ENCODE measurements at places on chromosomes 3 and 15. TPM values are rescaled to one million over a fixed set of nuclear protein-coding genes. Genes with fewer than 3 reads are reported as not detected.

The BOC gene
- not detected for total RNA-seq

The ZDHHC19 gene
- not detected for total RNA-seq

The LMCD1 gene
- total RNA-seq, result 4.8 TPM

The SPTBN5 gene
- 1.6 TPM for total RNA-seq

DNA sequence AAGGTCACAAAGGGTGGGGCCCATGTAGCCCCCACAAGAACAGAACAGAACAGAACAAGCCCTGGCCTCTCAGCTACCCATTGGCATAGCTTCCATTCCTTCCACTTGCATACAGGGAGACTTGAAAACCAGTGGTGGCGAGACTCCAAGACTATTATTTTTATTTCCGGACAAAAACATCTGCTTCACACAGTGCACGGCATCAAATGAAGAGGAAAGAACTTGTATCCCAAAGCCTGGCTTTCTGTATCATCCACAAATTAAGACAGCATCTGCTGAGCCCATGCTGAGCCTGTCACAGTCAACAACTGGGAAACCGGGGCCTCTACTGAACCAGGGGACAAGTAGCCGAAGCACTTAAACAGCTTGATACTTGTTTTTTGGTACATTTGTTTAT lies 56.0 kb downstream of the CLEC3B start:
- no peak for DNase-seq

The EPHA3 gene
- not detected for total RNA-seq

GRCh38 chr3:62039586-62039985 lies 333.8 kb downstream of the FEZF2 start:
- DNase-seq, result no peak

GRCh38 chr15:52448011-52448890 lies 80.4 kb downstream of the MYO5A start:
- DNase-seq, result no peak

The GRM7 gene
- not detected for total RNA-seq

DNA sequence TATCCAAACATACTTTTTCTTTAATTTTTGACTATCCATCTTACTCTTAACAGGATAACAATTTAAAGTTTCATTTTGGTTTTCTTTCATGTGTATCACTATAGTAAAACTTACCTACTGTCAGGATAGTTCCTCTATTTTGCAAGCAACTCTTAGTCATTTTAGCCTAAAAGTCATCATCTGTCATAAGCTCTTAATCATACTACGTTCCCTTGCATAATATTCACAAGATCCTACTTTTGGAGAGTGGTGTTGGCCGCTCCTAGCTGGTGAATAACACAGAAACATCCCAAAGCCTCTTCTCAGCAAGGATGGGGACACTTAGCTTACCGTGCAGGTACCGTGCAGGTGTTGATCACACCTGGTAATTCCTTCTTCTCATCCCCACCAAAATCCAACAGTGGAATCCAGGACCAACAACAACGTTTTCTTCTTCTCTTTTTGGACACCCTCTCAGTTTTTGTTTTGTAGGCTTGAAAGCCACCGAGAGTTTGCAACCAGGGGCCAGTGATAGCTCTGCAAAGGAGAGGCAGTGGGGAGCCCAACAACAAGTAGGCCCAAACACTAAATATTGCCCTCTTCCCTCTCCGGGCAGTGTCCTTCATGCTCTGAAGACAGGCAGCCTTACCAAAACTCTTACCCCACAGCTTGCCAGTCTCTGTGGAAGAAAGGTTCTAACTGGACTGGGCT lies 433 bp downstream of the FILIP1L start:
- DNase-seq, result no peak

DNA sequence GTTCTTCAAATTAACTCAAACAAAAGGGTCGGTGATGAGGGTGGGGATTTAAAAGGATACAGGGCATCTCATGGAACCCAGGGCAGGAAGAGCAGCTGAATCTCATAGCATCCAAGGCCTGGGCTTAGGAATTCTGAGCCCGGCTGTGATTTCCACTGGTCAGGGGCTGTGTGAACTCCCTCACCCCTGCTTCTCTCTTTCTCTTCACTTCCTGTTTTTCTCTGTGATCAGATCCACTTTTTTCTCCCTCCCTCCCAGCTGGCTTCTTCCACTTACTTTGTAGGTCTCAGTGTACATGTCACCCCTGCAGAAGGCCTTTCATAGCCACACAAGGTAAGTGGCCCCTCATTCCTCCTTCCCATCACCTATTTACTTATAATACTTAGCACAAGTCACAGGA lies 68.2 kb upstream of the CORO2B start:
- no peak for DNase-seq

DNA sequence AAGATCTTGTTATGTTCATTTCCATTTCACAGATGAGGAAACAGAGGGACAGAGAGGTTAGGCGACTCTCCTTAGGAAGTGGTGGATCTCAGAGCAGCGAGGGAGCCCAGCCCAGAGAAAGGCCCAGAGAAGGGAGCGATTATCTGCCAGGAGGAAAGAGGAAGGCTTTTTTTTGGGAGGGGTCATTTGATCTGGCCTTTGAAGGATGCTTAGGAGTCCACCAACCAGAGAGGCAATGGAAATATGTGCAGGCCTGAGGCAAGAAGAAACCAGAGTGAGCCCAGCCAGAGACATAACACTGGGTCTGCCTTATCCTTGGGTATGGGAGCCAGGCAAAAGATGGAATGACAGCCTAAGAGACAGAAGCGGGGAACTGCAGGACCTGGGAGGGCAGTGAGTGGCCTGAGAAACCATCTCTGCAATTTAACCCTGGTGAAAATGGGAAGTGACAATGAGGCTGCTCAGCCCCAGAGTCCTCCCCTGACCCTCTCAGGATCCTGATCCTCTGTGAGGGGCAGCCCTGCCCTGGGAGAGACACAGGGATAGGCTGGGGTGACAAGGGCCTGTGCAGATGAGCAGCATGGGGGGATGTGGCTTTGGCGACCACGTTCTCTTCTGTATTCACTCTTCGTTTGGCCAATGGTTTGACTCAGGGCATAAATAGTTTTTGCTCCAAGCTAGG lies 163.2 kb downstream of the WNT7A start:
- DNase-seq, result no peak

DNA sequence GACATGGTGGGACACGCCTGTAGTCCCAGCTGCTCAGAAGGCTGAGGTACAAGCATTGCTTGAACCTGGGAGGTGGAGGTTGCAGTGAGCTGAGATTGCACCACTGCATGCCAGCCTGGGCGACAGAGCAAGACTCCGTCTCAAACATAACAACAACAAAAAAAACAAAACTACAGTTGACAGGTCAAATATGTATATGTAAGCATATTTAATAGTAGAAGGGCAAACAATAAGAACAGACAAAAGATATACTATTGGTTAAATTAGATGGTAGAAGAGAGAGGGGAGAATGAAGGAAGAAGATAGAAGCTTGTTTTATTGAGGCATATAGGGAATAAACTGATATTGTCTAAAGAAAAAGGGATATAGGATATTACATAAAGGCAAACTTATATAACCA lies 247.1 kb downstream of the KLF13 start:
- DNase-seq, result no peak

GRCh38 chr15:30901889-30902288 lies 1.8 kb upstream of the FAN1 start:
- DNase-seq, result no peak

- DNase-seq, result no peak
Observed at GRCh38 chr3:113297287-113297686, 85.9 kb downstream of the BOC start.

DNA sequence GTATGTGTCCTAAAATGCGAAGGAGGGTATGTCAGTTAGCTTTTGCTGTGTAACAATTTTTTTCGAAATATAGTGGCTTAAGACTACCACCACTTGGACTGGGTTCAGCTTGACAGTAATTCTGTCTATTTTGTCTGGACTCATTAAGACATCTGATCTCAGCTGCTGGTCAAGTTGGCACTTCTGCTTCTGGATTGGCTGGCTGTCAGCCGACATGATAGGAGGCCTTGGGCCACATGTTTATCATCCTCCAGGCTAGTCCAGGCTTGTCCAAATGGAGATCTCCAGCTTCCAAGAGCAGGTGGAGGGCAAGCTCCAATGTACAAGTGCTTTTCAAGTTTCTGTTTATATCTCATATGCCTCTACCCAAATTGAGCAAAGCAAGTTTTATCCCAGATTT lies 95.9 kb downstream of the GALK2 start:
- no peak for DNase-seq

DNA sequence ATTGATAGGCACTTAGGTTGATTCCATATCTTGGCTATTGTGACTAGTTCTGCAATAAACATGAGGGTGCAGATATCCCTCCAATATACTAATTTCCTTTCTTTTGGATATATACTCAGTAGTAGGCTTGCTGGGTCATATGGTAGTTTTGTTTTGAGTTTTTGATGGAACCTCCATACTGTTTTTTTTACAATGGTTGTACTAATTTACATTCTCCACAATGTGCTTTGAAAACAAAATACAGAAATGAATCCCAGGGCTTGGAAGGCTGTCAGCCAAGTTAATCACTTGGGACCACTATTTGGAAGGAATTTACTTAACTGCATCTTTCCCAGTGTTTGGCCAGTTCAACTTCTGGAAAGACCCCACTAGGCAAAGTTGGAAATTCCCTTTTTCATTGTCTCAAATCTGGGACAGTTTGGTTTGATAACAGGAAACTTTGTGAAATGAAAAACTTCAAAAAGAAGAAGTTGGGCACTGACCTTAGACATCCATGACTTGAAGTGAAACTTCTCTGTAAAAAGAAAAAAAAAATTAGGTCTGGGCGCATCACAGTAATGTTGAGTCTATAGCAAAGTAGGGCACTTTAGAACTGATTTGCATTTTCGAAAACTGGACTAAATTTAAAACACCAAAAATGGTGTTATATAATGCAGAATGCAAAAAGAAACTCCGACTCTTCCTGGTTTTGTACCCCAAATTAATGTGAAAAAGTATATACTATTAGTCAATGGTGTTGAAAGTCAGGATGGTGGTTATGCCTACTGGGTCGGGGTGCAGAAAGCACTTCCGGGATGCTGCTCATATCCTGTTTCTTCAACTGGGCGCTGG lies 6.0 kb downstream of the CTSH start:
- no peak for DNase-seq

DNA sequence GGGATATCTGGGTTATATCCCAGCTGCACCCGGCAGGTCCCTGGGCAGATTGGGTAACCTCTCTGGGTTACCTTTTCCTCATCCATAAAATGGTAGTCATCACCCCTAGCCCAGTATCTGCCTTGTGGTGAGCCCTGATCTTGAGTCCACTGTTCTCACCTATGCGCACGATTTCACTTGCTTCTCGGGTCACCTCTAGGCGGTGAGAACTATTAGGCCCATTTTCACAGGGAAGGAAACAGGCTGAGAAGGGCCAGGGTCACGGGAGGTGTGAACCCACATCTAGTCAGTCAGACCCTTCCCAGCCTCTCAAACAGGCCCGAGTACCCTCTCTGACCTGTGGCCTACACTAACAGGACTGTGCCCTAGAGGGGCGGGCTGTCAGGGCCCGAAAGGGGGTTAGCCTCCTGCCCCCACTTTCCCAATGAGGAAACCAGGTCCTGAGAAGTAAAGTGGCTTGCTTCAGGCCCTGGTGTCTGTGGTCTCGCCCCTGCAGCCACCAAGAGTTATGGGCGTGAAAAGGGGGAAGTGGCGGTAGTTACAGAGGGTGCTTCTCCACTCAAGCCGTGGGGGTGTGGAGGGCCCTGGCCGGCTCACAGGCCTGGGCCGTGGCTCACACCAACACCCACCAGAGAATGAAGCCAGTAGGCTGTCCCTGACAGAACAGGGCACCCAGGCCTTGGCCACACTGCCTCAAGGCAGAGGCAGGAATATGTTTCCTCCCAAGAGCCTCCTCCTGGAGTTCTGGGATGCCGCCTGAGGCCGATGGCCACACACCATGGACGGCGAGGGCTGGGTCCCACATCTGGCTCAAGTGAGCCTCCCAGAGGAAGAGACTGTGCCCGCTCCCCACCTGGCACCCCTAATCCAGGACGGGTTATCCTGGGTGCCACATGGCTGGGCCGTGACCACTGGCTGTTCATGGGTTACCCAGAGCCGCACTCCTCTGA lies 19.5 kb downstream of the PSTPIP1 start:
- no peak for DNase-seq

- DNase-seq, result no peak
Observed at GRCh38 chr15:32134842-32135241, 104.5 kb downstream of the CHRNA7 start.

DNA sequence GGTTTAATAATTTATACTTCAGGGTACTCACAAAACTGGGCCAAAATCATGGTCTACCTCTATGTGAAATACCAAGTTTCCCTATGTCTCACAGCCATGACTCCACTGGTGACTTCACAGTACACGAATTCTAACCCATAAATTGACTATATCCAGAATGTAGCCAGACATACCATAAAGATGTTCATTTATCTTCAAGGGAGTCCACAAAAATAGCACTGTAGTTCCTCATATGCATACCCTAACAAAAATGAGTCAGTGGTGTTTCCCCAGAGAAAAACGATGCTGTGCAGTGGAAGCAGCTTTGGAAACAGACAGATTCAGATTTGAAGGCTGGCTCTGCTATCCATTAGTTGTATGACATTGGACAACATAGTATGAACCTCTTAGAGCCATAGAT lies 438.8 kb downstream of the FHIT start:
- no peak for DNase-seq

The ZNF35 gene
- total RNA-seq, result 3.0 TPM

- no peak for DNase-seq
Observed at GRCh38 chr15:65998486-65998885, 129.2 kb downstream of the RAB11A start.

DNA sequence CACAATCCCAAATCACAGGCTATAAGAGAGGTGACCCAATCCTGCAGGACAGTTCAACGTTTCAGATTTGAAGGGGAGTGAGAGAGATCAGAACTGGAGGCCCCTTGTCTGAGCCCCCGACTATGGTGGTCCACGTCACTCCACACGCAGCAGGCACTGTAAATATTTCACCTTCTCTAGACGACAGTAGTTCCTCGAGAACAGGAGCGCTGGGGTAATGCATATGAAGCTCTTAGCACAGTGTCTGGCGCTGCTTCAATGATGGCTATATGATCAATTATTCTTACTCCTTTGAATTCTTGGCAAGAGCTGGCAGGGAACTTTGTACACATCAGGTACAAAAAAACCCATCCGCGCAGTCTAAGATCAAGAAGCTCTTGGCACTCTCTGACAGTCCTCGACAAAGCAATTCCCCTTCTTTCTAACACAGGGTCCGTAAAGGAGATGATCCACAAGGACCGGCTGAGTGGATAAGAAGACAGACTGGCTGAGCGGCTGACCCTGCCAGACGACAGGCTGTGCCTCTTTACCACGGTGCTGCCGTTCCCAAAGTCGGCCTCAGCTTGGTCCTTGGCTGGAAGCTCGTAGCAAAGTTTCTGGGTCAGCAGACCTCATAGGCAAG lies 522 bp upstream of the NRROS start:
- no peak for DNase-seq

The RAD54L2 gene
- total RNA-seq, result 7.4 TPM

The CTNNB1 gene
- total RNA-seq, result 225 TPM

GRCh38 chr3:178072391-178073305 lies 463.6 kb upstream of the KCNMB2 start:
- DNase-seq, result no peak

DNA sequence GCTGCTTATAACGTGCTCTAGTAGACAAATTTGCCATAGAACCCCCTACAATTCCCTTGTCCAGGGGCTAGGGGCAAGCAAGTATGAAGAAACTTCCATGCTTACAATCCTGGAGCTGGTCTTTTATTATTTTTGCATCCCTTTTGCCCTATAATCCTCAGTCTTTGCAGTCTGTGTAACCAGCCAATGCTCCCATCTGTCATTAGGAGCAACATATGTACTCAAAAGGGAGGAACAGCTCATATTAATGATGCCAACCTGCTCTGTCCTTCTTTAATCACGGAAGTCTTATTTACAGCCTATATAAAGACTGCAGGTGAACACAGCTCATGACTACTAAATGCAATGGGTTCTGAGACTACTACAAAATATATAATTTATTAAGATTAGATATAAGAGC lies 263.3 kb downstream of the ZIC1 start:
- no peak for DNase-seq

- peak; percentile 82 for DNase-seq
Observed at GRCh38 chr3:177358977-177359592, 161.8 kb upstream of the TBL1XR1 start.
